ENCODE measurements at places on chromosomes 5 and 9.

DNA sequence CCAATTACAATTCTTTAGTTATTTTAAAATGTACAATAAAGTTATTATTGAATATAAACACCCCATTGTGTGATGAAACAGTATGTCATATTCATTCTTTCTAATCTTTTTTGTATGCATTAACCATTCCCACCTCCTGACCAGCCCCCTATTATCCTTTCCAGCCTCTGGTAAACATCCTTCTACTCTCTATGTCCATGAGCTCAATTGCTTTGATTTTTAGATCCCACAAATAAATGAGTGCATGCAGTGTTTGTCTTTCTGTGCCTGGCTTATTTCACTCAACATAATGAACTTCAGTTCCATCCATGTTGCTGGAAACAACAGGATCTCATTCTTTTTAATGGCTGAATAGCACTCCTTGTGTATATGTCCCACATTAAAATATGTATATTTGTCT, 1858.9 kb upstream of the C9orf72 start:
- DNase-seq, result no peak

- no peak for DNase-seq
These were observed 867.2 kb downstream of the NR2F1-AS1 start for GRCh38 chr5:92713826-92714225.

DNA sequence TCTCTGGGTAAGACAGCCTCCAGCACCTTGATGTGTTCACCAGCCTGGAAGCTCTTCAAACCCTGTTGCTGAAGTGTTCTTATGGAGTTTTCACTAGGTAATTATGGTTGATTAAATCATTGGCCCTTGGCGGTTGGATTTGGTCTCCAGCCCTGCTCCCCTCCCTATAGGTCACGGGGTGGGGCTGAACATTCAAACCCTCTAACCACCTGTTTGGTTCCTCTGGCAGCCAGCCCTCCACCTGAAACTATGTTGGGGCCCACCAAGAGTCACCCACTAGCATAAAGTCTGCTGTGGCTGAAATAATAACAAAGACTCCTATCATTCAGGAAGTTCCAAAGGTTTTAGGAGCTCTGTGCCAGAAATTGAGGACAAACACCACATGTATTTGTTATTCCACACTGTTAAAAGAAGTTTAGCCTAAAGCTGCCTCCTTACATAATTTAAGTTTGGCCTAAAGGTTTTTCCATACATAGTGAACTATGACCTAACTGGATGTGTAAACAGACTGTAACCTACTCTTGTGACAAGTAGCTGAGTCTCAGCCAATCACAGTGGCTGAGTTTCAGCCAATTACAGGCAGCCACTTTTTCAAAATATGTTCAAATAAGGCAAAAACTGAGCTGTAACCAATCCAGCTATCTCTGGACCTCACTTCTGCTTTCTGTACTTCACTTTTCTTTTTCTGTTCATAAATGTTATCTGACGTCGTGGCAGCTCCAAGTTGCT, 34.8 kb downstream of the TMEM252 start:
- DNase-seq, result peak; percentile 7

DNA sequence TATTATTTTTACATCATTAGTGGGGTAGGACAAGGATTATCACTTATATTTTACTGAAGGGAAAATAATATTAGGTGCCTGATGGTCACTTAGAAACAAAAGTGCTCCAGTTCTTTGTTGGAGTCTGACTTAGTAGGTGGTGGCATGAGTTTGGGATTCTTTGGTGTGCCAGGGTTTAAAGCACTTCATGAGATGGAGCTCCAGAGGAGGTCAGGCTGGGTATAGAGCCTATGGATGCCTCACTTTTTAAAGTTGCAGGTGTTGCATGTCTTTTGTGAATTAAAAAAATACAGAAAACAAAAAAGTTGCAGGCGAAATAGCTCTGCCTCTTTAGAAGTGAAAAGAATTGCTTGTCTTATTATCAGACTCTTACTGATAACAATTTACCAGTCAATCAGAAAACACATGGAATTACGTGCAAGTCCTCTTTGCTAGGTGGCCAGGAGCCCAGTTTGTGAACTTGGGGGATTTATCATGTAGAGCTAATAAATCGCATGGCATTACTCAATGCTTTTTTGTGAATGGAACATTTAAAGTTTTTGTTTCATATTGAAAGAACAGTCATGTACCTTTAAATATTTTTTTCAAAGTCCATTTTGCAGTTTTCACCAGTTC, 1.6 kb downstream of the ITK start:
- DNase-seq, result no peak

- DNase-seq, result no peak
These were observed 648.5 kb upstream of the WWC1 start for GRCh38 chr5:167642779-167643517.

GRCh38 chr9:83699615-83700014, 8.1 kb downstream of the UBQLN1 start:
- no peak for DNase-seq

DNA sequence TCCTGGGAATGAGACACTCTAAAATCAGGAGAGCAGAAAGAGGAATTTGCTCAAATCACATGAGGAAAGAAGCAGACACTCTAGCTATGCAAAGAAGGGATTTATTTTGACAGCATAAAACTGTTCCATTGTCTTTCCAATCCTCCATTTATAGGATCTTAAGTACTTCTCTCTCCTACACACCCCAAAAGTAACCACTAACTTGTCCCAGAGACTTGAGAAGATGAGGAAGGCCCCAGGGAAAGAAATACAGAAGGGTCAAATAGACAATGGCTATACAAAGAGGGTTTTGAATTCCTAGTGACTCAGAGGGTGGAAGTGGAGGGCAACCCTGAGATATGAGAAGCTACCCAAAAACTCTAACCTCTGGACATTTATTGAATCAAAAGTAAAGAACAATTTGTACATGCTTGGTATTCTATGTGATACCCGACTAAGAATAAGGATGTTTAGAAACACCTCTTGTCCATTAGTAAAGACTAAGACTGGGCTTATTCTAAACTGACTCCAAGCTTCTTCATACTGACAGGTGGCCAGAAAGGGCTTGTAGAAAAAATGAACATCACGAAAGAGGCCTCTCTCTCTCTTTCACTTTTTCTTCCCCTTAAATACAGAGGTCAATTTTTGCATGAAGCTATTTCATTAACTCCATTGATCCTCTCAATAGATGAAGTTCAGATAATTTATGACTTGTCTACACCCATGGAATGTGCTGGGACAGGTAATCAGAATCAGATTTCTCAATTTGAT, 20.6 kb downstream of the DMAC1 start:
- no peak for DNase-seq

DNA sequence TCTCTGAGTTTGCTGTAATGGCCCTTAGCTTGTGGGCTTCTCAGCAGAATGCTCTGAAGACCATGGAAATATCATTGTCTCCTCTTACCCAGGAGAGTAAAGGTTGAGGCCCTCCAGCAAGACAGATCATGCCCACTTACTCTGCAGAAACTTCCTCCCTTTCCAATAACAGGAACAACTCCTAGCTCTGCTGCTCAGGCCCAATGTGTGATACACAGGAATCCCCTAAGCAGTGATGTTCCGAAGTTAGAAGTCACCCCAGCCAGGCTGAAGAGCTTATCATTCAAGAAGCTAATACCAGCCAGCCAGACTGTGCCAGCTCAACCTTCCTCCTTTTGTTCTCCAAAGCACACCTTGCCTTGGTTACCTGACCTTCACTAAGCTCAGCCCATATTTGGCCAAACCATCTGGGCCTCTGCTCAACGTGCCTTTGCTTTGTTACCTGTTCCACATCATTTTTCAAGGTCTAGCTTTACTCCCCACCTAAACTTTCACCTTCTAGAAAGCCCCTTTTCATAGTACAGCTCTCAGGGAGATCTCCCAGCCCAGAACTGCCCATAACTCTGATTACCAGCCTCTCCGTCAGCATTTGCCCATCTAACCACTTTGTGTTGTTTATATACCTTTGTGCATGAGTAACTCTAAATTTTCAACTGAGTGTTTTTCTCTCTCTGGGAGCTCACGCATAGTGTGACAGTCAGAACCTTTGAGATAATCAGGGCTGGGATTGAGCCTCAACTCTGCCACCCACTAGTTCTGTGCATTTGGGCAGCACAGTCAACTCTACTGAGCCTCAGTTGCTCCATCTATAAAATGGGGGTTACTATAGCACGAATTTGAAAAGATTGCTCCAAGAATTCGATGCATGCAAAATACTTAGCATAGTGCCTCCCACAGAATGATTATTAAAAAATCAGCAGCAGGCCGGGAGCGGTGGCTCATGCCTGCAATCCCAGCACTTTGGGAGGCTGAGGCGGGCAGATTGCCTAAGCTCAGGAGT, 107.6 kb upstream of the CPEB4 start:
- no peak for DNase-seq

GRCh38 chr9:36930941-36931340, 103.1 kb downstream of the PAX5 start:
- DNase-seq, result no peak

GRCh38 chr5:177427919-177428573, 1.6 kb downstream of the GRK6 start:
- no peak for DNase-seq

GRCh38 chr5:131994533-131995226, 16.8 kb downstream of the ACSL6 start:
- no peak for DNase-seq
